ENCODE measurements at places on chromosomes 5 and 9.

DNA sequence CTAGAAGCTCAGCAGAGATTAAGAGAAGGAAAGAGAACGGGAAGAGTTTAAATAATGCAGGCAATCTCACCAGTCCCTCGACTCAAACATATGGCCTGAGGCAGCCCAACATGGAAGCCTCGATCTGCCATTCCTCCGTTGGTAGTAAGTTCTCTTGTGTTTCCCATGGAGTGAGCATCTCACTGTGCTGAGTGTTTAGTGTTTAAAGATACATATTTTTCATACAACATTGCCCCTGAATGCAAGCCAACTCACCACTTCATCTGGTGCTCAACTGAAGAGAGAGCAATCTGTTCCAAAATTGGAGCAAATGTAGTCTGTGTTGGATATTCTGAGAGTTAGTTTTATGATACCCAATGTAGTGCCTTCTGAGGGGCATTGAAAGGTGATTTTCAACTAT lies 171.5 kb upstream of the ATP10B start:
- no peak for DNase-seq

GRCh38 chr5:72134226-72134899 lies 27.1 kb downstream of the MAP1B start:
- DNase-seq, result no peak

GRCh38 chr5:135155616-135156214 lies 121.7 kb upstream of the PITX1 start:
- no peak for DNase-seq

DNA sequence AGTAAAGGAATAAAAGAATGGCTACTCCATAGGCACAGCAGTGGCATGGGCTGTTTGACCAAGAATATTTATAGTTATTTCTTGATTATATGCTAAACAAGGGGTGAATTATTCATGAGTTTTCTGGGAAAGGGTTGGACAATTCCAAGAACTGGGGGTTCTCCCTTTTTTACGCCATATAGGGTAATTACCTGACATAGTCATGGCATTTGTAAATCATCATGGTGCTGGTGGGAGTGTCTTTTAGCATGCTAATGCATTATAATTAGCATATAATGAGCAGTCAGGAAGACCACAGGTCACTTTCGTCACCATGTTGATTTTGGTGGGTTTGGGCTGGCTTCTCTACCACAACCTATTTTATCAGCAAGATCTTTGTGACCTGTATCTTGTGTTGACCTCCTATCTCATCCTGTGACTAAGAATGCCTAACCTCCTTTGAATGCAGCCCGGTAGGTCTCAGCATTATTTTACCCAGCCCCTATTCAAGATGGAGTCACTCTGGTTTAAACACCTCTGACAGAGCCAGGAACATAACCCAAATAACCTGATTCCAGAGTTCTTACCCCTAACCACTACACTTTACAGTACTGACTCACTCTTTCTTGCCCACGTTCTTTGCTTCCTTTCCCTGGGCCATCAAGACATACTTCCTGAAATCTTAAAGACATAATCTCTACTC lies 25.0 kb upstream of the MRPS30 start:
- no peak for DNase-seq

DNA sequence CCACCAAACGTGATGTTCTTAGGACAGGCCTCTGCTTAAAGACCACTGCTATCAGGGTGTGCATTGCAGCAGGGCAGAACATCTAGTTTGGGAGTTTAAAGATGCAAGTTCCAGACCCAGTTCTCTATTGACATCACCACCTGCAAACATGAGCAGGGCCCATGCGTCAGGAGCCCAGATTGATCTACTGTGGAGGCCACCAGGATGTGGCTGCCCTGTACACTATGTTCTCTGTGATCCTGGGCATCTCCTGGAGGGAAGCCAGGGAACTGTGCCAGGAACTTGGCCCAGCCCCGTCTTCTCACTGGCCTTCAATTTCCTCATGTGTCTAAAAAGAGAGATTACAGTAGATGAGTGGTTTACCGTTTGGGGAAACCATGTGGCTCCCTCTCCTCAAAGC lies 87.1 kb downstream of the PDE6A start:
- no peak for DNase-seq

- DNase-seq, result no peak
These were observed 37.8 kb upstream of the CARTPT start for GRCh38 chr5:71681296-71681695.

DNA sequence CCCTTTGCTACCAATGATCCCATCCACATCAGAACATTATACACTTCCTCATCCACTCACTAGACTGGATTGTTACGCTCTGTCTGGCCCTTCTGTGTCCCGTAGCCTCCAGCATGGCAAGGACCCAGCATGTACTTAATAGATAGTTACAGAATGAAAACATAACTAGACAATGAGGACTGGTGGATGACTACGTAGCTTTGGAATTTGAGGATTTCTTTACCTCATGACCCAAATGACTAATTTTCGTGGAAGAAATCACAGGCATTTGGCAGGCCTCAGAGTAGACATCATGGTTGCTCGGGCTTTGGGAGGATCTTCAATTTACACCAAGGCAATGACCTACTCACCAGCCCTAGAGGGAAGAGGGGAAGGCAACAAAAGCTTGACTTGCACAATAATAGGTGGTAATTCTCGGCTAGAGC lies 299.8 kb downstream of the TLE1 start:
- no peak for DNase-seq

GRCh38 chr5:122942164-122942914 lies 94.2 kb downstream of the PPIC start:
- DNase-seq, result no peak

DNA sequence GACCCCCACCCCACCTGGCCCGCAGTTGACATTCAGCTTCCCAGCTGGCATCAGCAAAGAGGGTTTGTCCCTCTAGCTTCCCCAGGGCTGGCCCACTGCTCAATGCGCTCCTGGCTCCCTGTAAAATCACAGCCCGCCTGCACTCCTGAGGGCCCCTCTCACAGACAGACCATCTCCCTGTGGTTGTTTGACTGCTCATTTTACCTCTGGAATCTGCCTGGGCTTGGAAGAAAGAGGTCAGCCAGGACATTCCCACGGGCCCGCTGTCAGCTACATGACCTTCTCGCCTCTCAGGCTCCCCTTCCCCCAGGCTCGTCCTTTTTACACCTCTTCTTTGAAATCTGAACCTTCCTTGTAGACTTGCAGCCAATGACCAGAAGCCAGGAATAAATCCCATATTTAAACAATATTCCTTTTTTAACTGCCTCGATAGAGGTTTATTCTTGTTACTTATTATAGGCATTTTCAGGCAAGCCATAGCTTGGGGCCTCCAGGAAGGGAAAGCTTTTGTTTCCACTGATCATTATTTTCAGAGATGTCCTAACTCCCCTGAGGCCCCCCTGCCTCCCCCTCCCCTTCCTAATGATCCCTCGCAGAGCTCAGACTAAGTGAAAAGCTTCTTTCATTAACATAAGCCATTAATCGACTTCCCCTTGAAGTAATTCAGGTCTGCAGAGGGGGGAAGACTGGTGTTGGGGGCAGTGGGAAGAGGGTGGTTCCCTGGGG lies 76.3 kb upstream of the IQGAP2 start:
- no peak for DNase-seq

GRCh38 chr5:134527961-134528424 lies 2.5 kb downstream of the JADE2 start:
- DNase-seq, result no peak

DNA sequence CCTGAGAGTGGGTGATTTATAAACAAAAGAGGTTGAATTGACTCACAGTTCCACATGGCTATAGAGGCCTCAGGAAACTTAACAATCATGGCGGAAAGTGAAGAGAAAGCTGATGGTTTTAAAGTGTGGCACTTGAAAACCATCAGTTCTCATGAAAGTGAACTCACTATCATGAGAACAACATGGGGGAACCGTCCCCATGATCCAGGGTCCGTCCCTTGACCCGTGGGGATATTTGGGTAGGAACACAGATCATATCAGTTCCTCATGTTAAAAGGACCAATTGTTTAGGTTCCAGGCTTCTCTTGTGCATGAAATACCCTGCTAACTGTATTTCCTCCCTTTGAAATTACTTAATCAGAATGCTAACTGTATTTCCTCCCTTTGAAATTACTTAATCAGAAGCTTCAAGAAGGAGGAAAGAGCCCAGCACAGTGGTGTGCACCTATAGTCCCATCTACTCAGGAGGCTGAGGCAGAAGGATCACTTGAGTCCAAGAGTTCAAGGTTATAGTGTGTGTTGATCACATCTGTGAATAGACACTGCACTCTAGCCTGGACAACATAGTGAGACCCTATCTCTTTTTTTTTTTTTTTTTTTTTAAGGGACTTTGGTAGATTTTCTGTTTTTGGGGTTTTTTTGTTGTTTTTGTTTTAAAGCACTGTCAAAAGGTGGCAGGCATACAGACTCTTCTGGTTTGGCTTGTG lies 24.8 kb downstream of the TTC1 start:
- no peak for DNase-seq

DNA sequence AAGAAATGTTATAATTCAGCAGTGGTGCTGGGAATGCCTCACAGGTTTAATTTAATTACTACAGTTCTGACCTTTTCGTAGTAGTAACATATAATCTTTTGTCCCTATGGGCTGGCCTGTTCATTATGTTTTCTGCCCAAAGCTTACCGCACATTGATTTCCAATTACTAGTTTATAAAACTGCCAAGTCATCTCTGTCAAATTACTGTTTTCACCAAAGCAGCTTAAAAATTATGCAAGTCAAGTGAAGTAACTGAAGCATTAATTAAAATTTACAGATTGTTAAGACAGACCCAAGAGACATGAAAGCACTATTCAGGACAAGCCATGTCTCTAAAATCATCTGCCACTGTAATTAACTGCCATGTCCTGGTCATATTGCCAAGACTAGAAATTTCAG lies 93.9 kb upstream of the FTMT start:
- DNase-seq, result no peak

DNA sequence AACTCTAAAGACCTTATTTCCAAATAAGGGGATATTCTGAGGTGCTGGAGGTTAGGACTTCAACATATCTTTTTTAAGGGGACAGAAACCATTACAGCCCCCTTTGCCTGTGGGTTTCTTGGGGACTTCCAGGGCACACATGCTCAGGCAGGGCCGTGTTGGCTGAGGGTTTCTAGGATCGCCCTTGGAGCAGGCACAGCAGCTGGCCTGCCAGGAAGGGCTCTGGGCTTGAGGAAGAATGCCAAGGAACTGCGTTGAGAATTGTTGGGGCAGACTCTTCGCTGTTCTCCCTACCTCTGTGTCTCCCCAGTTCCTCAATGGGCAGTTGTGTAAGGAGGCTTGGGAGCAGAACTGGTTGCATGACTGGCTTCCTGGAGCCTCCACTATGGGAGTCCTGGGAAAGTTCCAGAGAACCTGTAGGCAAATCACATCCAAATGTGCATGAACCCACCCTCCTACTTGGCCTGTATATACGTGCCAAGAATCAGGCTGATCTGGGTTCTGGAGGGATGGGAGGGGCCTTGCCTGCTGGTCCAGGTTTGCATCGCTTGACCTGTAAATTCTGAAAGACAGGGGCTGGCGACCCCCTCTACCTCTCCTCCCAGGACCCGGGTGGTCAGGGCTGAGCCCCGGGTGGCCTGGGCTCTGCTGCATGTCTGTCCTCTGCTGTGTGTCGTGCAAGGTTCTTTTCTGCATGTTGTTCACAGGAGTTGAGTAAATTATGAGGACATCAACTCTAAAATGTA lies 65.5 kb downstream of the HSPA4 start:
- no peak for DNase-seq

DNA sequence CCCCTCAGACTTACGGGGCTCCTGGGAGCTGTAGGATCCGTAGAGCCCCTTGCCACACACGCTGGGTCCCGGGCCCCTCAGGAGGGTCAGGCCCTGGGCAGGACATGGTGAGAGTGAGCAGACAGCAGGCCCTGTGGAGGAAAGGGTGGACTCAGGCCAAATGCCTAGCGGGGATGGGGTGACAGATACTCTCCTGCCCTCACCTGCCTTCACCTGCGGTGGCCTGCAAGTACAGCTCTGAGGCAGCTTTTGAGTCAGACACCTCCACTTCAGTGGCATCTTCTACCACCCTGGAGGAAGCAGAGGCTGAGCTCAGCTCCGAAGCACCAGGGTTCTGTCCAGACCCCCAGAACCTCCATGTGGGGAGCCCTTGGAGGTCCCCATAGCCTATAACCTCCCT lies 26.2 kb downstream of the SLC35A4 start:
- DNase-seq, result no peak

GRCh38 chr9:133499132-133499891 lies 20.4 kb upstream of the SLC2A6 start:
- DNase-seq, result no peak

GRCh38 chr5:57718155-57718554 lies 235.5 kb upstream of the ACTBL2 start:
- DNase-seq, result no peak

- DNase-seq, result no peak
These were observed 320.0 kb downstream of the DNAH5 start for GRCh38 chr5:13624283-13625074.

DNA sequence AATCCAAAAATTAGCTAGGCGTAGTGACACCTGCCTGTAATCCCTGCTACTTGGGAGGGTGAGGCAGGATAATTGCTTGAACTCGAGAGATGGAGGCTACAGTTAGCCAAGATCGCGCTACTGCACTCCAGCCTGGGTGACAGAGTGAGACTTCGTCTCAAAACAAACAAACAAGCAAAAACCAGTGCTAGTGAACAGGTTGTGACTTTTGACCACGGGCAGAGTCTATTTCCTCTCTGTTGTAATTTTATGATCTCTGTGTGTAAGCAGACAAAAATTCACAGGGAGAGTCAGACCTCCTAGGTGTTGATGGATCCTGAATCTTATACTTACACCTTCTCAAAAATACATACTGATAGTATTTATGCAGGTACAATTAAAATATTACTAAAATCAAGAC lies 65.8 kb downstream of the SPEF2 start:
- DNase-seq, result no peak

DNA sequence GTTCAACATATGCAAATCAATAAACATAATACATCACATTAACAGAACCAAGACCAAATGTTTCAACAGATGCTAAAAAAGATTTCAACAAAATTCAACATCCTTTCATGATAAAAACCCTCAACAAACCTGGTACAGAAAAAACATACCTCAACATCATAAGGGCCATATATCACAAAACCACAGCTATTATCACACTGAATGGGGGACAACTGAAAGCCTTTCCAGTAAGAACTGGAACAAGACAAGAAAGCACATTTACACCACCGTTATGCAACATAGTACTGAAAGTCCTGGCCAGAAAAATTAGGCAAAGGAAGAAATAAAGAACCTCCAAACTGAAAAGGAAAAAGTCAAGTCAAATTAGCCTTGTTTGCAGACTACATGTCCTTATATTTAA lies 93.6 kb downstream of the DTWD2 start:
- no peak for DNase-seq
